ENCODE measurements at places on chromosomes 4 and X.
A peak's percentile ranks its signal among the peaks of the same experiment; 100 is the strongest.

- no peak for DNase-seq
Measured at GRCh38 chr4:172844556-172844955, 324.1 kb upstream of the GALNT7 start.

GRCh38 chrX:73847100-73847499 lies 284.1 kb downstream of the CHIC1 start:
- DNase-seq, result no peak

GRCh38 chr4:74318276-74318675 lies 10.0 kb downstream of the EPGN start:
- no peak for DNase-seq

DNA sequence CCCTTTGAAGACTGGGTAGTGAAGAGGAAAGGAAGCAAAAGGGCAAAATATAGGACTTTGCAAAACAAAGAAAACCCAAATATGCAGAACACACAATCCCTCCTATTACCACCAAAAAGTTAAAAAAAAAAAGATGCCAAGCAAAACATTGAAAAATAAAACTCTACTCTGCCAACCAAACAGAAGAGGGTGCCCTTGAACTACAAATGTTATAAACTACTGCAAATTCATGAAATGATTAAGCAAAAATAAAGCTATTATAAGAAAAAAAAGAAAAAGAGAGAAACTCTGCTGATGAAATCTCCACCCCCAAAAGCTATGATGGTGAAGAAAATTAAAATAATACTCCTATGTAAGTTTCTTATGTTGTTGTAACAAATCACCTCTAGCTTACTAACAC lies 168.5 kb upstream of the STK26 start:
- no peak for DNase-seq

DNA sequence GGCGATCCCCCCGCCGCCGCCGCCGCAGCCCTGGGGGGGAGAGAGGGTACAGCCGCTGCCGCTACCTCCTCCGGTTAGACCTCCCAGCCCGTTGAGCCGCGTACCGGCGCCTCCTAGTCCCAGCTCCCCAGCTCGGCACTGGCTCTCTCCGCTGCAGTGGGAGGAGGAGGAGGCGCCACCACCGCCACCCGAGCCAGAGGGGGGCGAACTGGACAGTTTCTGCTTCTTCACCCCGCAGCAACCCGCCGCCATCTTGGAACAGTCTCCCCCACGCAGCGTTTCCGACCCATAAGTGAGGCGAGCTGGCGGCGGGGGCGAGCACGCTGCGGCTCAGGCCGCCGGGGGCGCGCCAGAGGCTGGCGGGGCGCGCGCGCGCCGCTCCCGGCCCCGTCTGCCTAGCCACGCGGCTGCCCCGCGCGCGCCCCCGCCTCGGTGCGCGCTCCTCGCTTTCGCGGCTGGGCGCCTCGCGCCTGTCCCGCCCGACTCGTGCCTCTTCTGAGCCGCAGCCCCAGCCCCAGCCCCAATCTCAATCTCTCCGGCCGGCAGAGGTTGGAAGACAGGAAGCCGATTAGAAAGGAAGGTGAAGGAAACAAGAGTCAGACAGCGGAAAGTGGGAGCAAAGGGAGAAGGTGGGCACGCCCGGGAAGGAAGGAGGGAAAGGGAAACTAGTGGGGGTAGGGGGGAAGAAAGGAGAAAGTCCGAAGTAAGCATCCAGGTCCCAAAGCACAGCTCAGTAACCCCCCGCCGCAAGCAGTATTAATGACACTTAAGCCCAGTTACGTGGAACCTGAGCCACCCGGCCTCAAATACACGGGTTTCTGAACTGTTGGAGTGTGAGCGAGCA lies at the start of gene AMMECR1:
AMMECR1 (minus strand) TSS at position 266 of the 844 bp plus-strand sequence; CDS start at position 252, 14 bp downstream.
- DNase-seq, result peak; percentile 92

GRCh38 chr4:118296729-118297128 lies 56.1 kb downstream of the PRSS12 start:
- DNase-seq, result no peak

GRCh38 chr4:20621476-20621875 lies 78.8 kb upstream of the PACRGL start:
- DNase-seq, result no peak

Measured in D341Med (cell line).